ENCODE measurements at places on chromosomes 7 and 10.

DNA sequence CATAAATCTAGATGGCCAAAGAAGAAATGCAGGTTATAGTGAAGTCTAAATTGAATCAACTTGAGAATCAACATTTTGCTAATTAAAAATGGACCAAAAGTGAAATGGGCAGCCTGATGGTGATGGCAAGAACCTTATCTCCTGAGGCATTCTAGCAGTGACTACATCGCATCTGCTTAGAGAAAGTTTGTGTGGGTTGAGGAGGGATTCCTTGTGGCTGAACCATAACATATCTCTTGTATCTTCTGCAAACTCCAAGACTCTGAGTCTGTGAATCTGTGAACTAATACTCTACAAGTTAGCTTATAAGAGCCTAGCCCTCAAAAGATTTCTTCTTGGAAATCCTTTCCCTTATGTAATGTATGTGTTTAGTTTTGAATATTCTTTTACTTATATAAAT lies 85.6 kb downstream of the PRKG1 start:
- no peak for DNase-seq

DNA sequence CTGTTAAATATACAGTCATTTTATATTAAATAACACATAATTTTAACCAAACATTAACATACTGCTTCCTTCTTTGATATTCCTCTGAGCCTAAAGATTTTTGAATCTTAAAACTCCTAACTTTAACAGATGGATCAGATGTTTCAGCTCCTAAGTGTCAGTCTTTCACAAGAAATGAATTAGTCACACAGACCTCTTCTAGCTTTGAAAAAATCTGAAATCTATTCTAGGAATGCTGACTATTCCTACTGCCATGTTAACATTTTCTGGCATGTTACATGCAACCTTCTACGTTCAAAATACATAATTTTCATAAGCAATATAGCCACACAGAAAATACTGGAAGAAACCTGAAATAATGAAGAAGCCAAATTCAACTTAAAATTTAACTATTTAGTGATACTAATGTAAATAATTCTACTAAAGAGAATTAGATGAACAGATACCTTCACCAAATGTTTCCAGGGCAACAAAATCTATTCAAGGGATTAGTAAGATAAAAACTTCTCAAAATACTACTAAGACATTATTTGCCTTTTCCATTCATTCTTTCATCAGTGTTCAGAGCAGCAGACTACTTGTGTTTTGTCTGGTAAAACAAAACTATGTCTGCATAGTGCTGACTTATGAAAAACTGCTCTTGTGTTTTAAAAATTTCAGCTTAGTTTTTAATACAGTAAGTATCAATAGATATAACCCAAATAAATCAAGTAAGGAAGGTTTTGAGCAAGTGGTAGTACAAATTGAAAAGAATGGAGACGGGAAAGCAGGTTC lies 9.2 kb downstream of the JMJD1C start:
- DNase-seq: no peak

GRCh38 chr7:17150018-17150417 lies 148.4 kb upstream of the AHR start:
- no peak for DNase-seq

DNA sequence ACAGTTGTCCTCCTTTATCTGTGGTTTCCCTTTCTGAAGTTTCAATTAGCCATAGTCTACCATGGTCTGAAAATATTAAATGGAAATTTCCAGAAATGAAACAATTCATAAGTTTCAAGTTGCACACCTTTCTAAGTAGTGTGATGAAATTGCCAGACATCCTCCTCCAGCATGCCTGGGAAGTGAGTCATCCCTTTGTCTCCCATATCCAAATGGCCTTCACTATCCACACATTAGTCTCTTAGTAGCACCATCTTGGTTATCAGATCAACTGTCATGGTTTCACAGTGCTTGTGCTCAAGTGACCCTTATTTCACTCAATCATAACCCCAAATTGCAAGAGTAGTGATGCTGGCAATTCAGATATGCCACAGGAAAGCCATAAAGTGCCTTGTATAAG lies 83.4 kb upstream of the PPP1R9A start:
- DNase-seq: no peak

GRCh38 chr7:140621401-140622021 lies 19.1 kb downstream of the DENND2A start:
- DNase-seq: no peak

DNA sequence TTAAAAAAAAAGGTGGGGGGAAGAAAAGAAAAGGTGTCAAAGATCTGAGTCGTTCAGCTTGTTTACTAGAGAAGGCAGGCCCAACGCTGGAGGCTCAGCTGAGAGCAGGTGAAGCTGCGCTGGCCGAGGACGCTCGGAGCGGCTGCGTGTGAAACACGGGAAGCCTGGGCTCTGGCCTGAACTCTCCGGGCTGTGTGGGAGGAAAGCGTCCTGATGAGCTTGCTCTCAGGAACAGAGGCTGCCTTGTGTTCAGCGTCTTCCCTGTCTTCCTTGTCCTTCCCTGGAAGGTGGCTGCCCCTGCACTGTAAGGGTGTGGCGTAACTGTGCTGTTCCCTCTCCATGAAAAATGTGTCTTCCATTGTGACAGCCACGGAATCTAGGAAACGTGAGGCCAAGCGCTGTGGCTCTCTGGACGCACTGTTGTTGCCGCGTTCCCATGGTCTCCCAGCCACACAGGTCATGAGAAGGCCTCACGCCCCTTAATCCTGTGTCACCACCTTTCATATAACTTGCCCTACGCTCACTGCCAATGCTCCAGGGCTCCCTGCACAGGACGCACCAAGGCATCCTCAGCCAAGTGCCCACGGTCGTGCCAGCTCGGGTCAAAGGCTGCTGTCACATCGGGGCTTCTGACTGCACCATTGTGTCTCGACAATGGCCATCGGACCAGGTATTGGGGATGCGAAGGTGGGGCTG lies 15.8 kb downstream of the IL15RA start:
- no peak for DNase-seq

- DNase-seq: no peak
These were observed 482.1 kb downstream of the IPMK start for GRCh38 chr10:57785546-57785945.

DNA sequence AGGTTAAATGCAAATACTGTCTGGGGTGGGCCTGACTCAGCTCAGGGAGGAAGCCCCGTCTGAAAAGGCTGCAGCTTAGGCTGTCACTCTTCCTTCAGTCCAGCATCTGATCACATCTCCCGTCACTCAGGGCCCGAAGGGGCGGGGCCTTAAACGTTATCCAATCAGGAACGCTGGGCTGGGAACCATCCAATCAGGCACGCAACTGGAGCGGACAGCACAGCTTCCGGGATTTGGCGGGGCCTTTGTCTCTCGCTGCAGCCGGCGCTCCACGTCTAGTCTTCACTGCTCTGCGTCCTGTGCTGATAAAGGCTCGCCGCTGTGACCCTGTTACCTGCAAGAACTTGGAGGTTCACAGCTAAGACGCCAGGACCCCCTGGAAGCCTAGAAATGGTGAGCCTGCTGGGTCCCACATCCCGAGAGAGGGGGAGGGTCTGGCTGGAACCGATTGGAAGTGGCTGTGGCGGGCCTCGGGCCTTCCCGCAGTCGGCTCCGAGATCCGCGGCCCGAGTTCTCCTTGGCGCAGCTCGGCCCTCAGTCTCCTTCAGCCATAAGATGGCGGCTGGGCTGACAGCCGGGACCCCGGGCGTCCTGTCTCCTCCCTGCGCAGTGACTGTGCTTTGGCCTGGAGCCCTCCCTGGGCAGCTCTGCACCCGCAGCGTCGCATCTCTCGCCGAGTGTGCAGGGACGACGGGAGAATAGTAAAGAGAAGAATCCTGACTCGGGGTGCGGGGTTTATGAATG lies at the start of gene ZNF92:
TSS of gene ZNF92 (plus strand) at position 248 of the 744 bp plus-strand sequence. CDS start at position 391, 143 bp downstream.
- DNase-seq: peak; percentile 95

DNA sequence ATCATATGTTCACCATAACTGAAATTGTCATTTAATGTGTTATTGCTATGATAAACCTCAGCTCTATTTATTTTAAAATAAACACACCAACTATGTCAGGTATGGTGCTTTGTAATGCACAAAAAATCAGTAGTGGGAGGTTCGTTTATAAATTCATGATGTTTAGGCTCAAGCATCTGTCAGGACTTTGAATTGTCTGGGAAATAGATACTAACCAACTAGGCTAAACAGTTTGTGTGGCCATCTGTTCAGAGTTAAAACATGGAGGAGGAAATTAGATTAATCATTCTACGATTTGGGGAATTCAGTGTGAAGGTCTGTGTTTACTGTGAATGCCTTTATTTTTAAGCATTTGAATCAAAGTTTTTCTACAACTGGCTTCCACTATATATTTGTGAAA lies 212.6 kb upstream of the FZD8 start:
- no peak for DNase-seq

DNA sequence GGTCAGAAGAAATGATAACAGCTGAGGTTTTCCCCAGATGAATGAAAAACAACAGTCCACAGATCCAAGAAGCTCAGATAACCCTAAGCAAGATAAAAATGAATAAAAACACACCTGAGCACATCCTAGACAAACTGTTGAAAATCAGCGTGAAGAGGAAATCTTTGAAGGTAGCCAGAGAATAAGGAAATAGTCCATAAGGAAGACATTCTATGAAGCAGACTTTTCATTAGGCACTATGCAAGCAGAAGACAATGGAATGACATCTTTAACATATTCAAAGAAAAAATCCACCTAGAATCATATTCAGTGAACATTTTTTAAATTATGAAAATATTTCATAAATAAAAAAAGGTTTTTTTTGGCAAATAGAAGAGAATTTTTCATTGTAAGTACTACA lies 15.1 kb upstream of the IL15RA start:
- no peak for DNase-seq

GRCh38 chr7:155883491-155884224 lies 71.4 kb upstream of the SHH start:
- DNase-seq: no peak

DNA sequence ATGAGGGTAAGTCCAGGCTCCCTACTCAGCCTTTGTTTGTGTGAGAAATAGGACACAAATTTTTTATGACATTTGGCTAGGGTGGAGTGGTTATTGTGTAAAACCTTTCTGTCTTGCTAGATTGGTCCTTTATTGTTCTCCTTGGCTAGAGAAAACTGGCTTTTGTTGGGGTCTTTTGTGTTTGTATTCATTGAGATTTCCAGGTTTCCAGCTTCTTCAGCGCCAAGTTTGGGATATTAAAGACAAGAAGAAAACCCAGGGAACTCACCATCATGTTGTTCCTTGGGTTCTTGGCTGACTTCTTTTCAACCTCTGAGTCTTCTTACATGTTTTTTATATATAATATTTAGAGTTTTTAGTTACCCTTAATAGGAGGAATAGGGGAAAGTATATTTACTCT lies 310.0 kb downstream of the HPSE2 start:
- DNase-seq: no peak

DNA sequence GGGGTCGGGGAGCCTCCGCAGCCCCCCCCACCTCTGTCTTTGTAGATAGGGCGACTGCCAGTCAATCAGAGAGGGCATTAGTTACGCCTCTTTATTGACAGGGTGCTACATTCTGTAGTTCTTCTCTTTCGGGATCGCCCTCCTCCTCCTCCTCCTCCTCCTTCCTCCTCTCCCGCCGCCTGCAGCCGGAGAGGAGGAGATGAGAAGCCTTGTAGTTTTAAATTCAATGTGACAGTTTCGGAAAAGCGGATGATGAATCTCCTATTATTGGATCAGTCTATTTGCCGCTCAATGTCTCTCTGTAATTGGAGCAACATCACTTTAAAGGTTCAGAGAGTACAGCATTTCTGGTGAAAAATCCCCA lies 587 bp upstream of the UNCX start:
- no peak for DNase-seq

- no peak for DNase-seq
These were observed 105.1 kb upstream of the ANLN start for GRCh38 chr7:36284456-36285090.

GRCh38 chr10:130744631-130745030 lies 566.9 kb downstream of the TCERG1L start:
- no peak for DNase-seq

DNA sequence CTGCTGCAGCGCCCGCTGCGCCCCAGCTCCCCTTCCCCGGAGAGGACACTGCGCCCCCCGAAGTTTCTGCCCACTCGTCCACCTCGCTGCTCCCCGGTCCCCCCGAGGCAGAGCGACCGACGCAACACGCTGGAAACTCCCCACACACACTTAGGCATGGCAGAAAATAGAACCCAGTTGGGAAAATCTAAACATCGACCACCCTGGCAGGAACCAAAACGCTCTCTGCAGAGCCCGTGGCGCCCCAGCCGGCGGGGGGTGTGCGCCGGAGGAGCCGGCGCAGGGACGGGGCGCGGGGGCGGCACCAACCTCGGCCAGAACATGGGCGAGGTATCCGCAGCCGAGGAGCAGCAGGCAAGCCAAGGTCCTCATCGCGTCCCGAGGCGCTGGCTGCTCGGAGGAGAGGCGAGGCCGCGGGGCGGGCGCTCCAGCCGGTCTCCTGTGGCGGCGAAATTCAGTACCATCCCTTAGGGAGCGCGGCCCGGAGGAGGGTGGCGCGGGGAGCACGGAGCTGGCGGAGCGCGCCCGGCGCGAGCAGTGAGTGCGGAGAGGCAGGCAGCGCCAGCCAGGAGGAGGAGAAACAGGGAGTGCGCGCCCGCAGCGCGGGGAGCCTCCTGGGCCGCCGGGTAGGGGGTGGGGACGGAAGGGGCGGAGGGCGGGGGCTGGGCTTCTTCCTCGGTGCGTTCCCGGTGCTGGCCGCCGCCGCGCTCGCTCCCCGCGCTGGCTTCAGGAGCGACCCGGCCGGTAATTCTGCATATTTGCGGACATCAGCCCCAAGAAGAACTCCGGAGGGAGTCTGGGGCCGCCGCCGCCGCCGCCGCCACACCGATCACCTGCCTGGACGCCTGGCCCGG lies 789 bp downstream of the PDGFA start:
- DNase-seq: peak; percentile 54

DNA sequence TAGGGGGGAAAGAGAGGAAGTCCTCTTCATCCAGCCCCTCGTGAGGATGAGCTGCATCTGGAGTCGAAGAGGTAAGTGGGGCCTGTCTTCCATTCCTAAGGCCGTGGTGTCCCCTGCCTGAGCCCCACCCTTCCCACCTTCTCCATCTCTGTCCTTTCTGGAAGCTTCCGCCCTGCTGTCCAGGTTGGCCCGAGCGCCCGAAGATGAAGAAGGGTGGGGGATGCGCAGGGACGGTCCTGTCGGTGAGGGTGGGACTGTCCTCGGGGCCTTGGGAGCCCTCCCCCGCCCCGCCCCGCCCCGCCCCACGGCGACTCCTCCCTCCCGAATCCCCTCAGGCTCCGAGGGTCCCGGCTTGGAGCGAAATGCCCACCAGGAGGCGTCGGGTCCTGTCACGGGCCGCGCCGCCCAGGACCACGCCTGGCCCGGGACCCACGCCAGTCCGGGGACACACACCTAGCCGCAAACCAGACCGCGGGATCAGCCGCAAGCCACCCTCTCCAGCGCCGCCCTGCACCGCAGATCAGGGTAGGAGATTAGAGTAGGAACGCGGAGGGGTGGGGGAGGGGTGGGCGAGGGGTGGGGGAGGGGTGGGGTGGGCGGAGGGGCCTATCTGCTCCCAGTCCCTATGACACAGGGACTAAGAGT lies 15.3 kb downstream of the GPRIN2 start:
- DNase-seq: no peak

DNA sequence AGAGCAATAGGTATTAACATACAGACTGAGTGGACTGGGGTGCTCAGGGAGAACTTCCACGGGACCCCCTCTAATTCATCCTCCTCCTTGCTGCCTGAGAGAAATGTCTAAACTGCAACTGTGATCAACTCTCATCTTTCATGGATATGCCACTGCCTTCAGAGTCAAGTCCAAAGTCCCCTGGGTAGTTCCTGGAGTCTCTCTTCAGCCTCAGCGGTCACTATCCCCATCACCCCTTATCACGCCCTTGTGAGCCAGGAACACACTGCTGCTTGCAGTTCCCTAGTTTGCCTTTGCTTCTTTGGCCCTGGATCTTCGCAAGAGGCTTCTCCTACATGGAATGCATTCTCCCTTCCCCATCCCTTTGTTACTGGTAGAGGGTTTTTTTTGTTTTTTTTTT lies 58.7 kb upstream of the AUTS2 start:
- DNase-seq: no peak

Measured in stimulated activated CD4-positive, alpha-beta T cell treated with anti-CD3 and anti-CD28 coated beads, Interleukin-4, amount 100 ng/mL, for 1 hour (primary cell).